ENCODE measurements at places on chromosomes 5 and 9. TPM values are rescaled to one million over a fixed set of nuclear protein-coding genes. Genes with fewer than 3 reads are reported as not detected.

The KIF4B gene
- total RNA-seq, result 0.13 TPM

The PCDHA12 gene
- total RNA-seq, result 0.05 TPM

The LAMC3 gene
- total RNA-seq, result 0.89 TPM

The LCN2 gene
- total RNA-seq, result 2.0 TPM

The MRNIP gene
- total RNA-seq, result 15.3 TPM

The CNTLN gene
- 3.1 TPM for total RNA-seq

The TYRP1 gene
- 102 TPM for total RNA-seq

The PKD2L2 gene
- total RNA-seq, result 0.62 TPM

The SLC31A2 gene
- total RNA-seq, result 4.7 TPM

DNA sequence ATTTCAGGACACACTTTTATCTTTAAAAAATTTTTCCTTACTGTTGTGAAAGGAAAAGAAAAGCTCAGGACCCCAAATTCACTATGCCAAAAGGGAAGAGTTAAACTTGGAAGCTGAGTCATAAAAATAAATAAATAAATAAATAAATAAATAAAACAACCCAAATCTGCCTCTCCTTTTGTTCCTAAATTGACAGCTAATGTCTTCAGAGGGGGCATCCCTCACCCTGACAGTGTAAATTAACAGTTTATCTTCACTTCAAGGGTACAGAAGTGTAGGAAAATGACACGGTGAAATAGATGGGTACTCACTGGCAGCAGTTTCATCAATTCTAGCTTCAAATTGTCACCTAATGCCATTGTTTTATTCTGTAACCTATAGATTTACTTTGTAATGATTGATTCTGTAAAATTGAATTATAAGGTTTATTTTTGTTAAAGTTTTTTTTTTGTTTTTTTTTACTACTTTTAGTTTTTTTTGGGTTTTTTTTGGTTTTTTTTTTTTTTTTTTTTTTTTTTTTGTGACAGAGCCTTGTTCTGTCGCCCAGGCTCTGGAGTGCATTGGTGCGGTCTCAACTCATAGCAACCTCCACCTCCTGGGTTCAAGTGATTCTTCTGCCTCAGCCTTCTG is 18.5 kb upstream of the ANXA1 start:
- no peak for DNase-seq

DNA sequence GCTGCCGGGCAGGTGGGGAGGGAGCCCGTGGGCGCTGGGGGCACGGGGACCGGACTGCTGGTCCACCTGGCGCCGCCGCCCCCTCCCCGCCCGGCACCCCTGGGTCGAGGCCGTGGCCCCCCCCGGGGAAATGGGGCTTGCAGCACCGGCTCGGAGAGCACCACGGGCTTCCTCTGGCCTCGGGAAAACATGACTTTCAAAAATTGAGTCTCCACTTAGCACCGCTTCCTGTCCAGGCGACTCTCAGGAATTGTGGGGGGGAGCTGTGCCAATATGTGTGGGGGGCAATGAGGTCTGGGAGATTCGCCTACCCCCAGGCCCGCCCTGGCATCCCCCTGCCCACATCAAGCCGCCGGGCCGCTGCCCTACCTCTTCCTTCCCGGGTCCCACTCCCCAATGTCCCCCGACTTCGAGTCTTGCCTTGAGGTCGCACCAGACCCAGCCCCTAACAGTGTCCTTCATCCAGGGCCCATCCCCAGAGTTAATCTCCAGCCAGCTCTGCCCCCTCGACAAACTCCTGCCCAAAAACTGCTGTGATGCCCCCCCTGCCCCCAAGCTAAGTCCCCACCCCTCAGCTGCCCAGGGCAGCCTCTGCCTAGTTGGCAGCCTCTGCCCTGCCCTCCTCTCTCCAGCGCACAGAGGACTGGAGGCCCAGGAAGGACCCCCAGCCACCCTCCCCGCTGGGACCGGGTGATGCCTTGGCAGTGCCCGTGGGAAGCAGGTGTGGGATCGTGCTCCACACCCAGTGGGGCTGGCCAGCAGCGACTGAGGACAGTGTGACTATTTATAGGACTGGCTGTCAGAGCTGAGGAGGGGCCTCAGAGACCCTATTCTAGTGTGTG is 3.9 kb downstream of the EGFL7 start:
- no peak for DNase-seq

DNA sequence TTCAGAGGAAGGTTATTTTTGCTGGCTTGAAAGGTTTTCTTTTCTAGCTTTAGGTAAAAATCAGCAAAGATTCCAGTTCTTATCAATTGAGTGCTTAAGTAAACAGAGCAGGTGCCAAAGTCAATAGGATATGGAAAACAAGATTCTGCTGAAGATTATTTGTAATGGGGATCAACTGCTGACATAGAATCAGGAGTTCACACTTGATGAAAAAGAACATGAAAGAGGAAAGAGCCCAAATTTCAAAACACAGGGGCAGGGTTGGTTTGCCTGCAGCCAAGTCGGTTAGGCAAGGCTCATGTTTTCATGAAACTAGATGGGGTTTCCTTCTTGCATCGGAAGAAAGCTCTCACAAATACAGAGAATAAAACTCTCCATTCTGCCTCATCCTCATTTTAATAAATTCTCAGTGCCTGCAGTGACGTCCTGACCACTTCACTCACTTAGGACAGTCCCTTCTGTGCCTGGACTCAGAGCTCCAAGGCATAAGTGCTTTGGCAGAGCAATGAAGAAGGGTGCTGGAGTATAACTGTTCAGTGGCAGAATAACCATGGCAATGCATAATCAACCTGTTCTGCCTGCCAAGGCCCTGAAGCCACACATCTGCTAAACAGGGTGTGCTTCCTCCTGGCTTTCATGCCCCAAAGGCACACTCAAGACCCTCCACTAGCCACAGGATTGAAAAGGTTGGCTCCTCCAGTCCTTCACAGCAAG is 179.6 kb downstream of the GNAQ start:
- no peak for DNase-seq

- no peak for DNase-seq
Measured at GRCh38 chr5:113302120-113302519, 132.7 kb downstream of the TSSK1B start.

- DNase-seq, result no peak
Measured at GRCh38 chr5:61347080-61347479, 15.0 kb downstream of the ZSWIM6 start.

- DNase-seq, result no peak
Measured at GRCh38 chr5:57598756-57599155, 116.1 kb upstream of the ACTBL2 start.

DNA sequence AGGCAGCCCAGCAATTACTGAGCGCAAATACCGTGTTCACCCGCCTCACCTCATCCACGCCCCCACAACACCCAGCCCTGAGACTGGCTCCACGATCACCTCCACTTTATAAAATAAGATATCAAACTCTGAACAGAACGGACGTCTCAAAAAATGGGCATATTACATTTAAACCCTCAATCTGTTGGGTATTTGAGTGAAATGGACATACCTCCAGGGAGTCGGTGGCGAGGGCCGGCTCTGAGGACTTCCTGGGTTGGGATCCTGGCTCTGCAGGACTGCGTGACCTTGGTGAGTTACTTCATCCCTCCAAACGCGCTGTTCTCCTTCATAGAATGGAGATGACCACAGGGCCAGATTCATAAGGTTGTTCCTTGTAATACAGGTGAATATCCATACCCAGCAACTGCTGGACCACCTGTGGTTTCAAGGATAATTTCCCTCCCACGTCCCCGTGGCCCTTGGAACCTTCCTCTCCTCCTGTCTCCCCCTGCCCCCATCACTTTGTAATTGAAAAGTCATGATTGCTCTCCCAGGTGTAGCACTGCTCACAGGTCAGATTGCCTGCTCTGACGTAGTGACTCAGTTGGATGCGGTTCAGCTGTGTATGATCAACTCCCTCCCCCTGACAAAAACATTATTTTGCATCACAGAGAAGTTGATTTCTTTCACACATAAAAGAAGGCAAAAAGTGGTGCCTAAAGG is 135.6 kb downstream of the KCNIP1 start:
- DNase-seq, result peak; percentile 63

DNA sequence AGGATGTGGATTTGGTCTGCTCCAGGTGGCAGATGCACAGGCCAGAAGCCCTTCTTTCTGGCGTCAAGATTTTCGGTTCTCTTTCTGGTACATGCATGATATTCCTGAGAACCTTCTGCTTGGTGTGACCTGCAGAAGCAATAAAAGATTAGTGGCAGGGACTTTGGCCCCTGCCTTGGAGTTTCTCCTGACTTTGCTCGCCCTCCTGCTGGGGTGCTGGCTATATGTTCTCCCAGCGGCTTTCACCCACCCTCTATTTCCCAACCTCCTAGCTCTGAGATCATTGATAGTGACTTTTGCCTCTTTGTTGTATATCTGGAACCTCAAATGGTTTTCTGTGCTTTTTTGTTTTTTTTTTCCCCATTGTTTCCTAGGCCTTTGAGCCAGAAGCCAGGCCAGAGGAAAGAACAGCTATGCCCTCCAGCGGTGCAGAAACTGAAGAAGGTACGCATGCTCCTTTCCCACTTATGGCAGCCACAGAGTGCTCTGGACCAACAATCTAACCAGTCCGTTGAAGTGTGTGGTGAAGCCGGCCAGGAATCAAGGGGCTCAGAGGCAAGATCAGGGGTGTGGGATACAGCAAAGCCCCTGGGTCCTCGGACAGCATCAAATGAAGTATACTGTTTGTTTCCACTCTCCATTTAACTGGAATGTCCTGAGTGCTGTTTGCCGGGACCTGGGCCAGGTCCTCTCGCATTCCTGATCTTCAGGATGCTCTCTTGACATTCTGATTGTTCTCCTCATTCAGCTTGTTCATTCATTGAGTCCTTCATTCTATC is 154.5 kb downstream of the ARHGEF28 start:
- no peak for DNase-seq

GRCh38 chr5:92313385-92313784 is 930.3 kb upstream of the ARRDC3 start:
- no peak for DNase-seq

GRCh38 chr9:83061036-83061435 is 1.9 kb downstream of the RASEF start:
- DNase-seq, result no peak

- no peak for DNase-seq
Measured at GRCh38 chr9:21746550-21746949, 55.9 kb upstream of the MTAP start.

DNA sequence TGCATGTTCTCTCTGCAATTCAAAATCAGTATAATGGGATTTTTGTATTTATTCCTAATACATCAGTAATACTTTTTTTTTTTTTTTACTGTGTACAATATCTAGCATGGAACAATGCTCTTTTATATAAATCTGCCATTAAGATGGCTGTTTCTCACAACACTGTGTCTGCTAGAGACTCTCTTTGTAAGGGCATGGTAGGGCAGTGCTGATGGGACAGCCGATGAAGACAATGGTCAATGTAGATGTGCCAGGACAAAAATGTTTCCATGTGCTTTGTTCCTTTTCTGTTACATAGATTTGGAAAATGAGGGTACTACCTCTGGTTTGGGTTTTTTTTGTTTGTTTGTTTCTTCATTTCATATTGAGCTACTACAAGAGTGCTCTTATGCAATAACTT is 95.3 kb upstream of the ITGA2 start:
- DNase-seq, result no peak

DNA sequence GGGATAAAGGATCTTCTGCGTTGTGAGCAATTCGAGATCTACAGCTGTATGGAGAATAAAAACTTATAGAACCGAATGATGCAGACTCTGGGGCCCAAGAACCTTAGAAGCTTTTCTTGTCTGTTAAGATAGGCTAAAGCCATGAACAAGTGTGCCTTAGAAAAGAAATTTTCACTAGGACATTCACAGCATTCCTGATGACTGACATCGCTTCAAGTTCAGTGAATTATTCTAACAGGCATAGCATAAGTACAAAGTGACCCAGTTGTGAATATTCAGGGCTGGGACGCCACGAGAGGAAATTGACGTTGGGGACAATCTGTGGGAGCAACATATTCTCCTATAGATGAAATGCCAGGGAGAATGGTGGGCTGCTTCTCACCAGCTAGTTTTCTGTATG is 32.0 kb upstream of the PANK3 start:
- no peak for DNase-seq

- no peak for DNase-seq
Measured at GRCh38 chr5:82265047-82265446, 13.1 kb downstream of the RPS23 start.

GRCh38 chr5:122470365-122470764 is 158.3 kb downstream of the SNCAIP start:
- no peak for DNase-seq

- DNase-seq, result no peak
Measured at GRCh38 chr5:97085459-97086181, 56.8 kb downstream of the LIX1 start.

DNA sequence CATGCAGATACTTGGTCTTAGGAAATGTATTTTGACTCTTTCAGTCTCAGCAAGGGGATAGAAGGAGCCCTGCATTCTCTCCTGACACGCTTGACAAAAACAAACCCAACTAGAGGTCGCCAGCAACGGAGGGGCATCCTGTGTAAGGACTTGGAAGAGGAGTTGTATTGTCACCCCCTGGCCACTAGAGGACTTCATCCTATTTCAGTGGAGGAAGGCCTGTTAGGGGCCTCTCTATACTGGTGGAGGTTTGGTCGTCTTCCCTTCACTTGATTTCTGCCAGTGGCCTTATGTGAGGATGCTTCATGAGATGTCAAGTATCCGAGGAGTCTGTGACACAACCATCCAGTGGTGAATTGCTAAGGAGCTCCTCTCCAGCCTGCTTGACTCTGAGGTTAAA is 122.8 kb upstream of the STC2 start:
- DNase-seq, result no peak

DNA sequence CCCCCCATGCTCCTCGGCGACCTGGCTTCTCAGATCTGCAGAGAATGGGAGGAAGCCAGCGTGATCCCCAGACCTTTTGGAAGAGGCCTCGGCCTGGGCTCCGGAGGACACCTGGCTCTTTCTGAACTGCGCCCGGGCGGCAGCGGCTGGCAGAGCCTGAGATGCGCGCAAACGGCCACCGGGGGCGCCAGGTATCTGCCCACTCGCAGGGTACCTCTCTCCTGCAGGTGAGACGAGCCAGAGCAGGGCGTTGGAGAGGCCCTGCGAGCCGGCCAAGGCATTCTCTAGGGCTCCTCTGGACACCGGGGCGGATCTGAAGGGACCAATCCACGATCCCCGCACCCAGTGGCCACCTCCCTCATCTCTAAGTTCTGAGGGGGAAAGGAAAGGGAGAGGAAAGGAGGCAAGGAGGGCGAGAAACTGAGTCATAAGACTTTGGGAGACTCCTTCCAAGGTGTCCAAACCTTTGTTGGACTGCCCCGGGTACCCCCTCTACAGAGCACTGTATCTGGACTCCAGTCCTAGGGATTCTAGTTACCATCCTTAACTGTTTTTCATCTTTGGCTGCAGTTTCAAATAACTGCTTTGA is 55.0 kb upstream of the SLC46A2 start:
- no peak for DNase-seq

GRCh38 chr9:99109522-99109921 is 4.6 kb downstream of the TGFBR1 start:
- no peak for DNase-seq

DNA sequence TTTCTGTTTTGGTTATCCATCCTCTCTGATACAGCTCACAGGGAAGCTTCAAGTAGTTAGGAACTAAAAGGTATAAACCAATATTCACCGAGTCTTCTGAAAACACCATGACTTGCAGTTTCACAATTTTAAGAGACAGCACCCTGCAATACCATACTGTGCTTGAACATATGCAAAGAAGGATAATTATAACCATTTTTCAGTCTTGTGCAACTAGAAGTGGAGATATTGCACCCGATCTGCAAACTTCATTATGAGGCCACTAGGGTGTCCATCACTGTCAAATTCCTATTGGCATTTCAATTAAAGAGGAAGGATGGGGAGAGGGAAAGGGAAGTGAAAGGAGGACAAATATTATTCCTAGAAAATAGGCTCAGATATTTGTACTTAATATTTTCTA is 32.4 kb upstream of the CEP120 start:
- DNase-seq, result no peak
